K562 (cell line): ENCODE measurements at places on chromosomes 4 and X.

- DNase-seq: no peak
Observed at GRCh38 chrX:143095321-143095720, 69.6 kb downstream of the SPANXN4 start.

- DNase-seq: no peak
Observed at GRCh38 chr4:147777456-147778091, 45.7 kb downstream of the ARHGAP10 start.

DNA sequence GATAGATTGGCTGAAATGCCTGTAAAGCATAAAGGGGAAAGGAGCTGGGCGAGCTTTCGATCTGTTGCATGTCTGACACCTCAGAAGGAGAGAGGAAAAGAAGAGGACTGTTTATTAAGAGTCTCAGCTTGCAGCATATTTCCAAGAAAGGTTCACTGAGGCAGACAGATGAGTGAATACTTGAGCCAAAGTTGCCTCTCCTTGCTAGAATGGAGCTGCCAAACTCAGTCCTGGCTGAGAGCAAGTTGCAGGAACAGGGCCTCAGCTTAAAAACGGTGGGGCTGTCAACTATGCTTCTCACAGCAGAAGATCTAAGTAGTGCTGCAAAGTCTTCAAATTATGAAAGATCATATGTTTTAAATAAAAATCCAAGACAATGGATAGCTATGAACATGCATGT is 707.5 kb downstream of the PCDH7 start:
- no peak for DNase-seq

DNA sequence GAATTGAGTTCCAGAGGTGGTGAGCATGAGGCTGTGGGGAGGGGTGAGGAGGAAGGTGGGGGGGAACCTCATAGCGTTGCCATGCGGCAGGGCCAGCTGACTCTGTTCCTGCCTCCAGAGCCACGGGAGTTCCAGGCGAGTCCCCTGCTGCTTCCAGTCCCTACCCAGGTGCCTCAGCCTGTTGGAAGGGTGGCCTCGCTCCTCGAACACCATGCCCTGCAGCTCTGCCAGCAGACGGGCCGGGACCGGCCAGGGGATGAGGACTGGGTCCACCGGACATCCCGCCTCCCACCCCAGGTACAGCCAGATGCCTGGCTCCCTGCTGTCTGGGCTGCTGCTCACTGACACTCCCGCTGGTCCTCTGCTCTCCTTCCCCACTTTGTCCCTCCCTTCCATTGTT is 7.9 kb downstream of the CCDC22 start:
- no peak for DNase-seq

DNA sequence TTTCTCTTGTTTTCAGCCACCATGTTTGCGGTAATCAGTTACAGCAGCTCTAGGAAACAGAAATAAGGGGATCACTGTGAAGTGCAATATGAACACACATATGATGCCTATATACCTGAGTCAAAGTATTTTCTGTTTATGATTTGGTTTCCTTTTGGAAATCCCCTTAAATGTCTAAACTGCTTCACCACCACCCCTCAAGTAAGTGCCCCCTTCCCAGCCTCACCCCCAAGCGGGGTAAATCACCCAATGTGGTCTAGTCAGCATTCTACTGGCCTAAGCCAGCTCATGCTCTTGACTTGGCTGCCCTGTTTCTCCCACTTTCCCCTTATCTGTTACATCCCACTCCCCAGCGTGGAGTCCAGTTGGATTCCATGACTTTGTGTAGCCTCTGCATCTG is 176.5 kb downstream of the QDPR start:
- no peak for DNase-seq

- DNase-seq: no peak
Observed at GRCh38 chr4:110059556-110060191, 138.7 kb downstream of the ELOVL6 start.

DNA sequence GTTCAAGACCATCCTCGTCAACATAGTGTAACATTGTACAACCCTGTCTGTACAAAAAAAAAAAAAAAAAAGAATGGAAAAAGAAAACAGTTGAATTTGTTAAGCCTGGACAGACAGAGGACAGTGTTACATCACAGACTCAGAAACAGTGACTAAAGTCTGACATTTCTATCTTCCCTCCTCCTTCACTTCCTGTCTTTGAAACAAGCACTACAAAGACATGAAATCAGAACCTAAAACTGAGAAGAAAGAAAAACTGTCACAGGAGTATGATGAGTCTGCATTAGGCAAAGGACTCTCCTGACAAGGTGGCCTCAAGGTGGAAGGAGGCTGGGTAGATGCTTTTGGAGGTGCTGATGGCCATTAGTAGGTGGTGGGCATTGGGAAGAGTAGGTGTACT is 126.7 kb downstream of the RBM47 start:
- no peak for DNase-seq

GRCh38 chr4:102541697-102542096 is 40.5 kb downstream of the NFKB1 start:
- DNase-seq: no peak

- DNase-seq: no peak
Observed at GRCh38 chr4:91319556-91320268, 984.1 kb upstream of the GRID2 start.

DNA sequence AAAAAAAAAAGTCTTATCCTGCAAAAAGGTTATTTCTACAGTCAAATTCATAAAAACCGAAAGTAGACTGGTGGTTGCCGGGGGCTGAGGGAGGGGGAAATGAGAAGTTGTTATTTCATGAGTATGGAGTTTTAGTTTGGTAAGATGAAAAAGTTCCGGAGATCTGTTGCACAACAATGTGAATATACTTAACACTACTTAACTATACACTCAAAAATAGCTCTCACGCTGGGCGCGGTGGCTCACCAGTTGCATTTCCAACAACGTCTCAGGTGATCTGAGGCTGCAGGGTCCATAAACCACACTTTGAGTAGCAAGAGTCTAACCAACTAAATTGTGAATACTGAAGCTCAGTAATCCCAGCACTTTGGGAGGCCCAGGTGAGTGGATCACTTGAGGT is 52.4 kb downstream of the ANOS1 start:
- no peak for DNase-seq

DNA sequence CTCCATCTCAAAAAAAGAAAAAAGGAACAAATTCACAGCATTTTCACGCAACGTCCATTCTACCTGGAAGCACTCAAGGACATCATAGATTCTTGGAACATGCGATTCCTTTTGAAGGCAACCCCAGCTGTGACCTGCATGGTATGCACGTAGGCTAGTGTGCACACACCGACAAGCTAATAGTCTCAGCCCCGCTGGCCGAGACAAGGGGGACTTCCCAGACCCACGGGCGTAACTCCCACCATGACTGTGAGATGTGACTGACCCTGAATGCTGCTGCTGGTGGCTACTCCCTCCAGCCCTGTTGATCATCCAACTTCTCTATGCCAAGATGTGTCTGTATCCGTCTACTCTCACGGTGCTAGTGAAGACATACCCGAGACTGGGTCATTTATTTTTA is 78.3 kb downstream of the CRLF2 start:
- no peak for DNase-seq

DNA sequence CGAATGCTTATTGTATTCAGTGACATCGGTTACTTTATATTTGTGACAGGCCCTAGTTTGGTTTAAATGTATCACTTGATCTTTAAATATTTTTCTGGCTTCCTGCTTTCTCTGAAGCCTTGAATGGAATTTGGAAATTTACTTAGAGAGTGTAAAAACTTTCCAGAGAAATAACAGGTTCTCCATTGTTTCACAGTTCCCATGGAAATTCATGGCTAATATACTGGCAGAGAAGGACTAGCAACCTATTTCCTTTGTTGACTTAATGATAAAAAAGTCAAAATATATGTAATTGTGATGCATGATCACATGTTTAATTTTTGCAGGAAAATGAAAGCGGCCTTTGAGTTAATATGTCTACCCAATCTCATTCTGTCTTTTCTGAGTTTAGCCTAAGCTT is 13.2 kb downstream of the NEIL3 start:
- DNase-seq: no peak

DNA sequence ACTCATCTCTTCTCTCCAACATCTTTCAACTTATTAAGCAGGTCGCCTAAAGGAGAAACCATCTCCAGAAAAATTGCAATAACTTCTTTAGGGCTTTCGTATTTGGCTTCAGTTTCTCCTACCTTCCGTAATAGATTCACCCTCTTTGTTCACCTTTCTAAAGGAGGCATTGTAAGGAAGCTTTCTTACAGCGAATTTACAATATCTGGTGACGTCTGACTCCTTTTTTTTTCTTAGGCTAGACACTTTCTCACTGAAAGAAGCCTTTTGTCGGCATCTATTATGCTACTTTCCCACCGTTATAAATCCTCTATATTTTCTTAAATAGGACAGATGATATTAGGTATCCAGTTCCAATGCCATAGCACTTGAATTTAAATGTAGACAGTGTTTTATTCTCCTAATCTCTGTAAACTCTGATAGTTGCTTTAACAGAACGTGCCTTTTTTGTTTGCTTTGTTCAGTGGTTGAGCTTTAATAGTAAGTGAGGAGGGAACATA is 302.4 kb downstream of the IL1RAPL1 start:
- DNase-seq: no peak

- DNase-seq: no peak
Observed at GRCh38 chr4:110201502-110201901, 3.1 kb upstream of the ELOVL6 start.

DNA sequence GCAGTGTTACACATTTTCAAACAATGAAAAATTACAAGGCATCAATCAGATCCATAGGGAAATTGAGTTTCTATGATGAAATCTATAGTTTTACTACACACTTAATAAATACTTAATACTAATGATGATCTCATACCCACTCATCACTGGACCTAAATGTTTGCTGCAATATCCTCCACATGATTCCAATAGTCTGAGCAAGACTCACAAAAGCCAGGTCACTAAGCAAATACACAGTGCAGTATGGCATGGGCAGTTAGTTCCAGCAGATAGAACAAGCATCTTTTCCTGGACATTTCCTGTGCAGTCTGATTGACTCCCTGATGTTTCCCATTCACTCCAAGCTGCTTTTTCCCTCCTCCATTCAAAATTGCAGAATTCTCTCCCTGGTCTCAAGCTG is 109.0 kb upstream of the ATOH1 start:
- DNase-seq: no peak

DNA sequence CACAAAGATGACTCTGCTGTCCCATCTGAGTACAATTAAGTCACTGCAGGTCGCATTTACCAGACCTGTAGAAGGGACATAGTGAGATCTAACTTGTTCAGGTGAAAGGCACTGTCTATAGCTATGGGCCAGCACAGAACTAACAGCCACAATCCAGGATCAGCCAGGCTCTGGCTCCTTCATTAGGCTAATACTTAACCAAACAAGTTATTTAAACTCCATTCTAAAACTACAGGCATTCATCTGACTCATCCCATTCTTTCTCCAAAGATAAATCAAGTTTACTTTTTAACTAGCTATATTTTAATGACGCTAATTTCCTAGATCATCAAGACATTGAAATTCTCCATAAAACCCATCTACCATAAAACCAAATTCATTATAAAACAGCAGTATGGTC is 62.5 kb downstream of the STX18 start:
- DNase-seq: no peak

GRCh38 chrX:37712458-37712857 is 26.9 kb downstream of the XK start:
- no peak for DNase-seq

GRCh38 chr4:24657768-24658617 is 73.6 kb upstream of the DHX15 start:
- no peak for DNase-seq

DNA sequence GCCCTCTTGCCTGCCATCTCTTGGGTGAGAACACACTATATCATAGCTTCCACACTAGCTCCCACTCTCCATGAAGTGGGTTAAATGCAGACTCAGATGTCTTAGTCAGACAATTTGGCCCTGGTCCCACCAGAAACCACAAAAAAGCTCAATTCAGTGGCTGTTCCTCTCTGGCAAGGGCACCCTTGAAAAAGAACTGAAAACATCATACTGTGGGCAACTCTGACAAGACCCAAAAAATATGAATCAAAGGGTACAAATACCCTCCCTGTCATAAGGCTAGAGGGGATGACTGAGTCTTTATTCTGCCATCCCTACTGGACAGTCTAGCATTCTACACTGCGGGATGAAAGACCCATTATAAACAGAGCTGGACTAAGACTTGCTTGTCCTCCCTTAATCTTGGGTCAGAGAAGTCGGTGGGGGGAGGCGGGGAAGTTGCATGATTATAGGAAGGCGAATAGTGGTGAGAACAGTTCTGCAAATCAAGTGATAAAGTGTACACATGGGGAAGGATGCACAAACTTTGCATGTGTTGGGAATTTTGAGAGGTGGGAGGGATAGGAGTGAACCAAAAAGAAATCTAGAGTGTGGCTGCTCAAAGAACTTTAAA is 172.1 kb downstream of the OPHN1 start:
- no peak for DNase-seq
